ENCODE measurements at places on chromosomes 7 and 10. TPM values are rescaled to one million over a fixed set of nuclear protein-coding genes. Genes with fewer than 3 reads are reported as not detected.

Gene LLCFC1
- not detected for total RNA-seq

Gene SPDYE2
- not detected for total RNA-seq

Gene SFMBT2
- total RNA-seq: 31.9 TPM

Gene COX19
- 20.1 TPM for total RNA-seq

Data from activated CD4-positive, alpha-beta T cell treated with anti-CD3 and anti-CD28 coated beads, Interleukin-2, amount 10 ng/mL, durations not matched to agents 7 days and 5 days (primary cell).